ENCODE measurements at places on chromosomes 5 and 9.

- no peak for DNase-seq
Measured at GRCh38 chr5:137570070-137570469, 70.9 kb upstream of the SPOCK1 start.

GRCh38 chr5:25688156-25688555, 1043.4 kb upstream of the CDH10 start:
- no peak for DNase-seq

GRCh38 chr9:125372441-125373226, 111.0 kb downstream of the GAPVD1 start:
- DNase-seq = no peak

GRCh38 chr5:131475541-131475941, 159.5 kb downstream of the RAPGEF6 start:
- DNase-seq = no peak

- no peak for DNase-seq
Measured at GRCh38 chr5:151770383-151771258, 1.1 kb upstream of the G3BP1 start.

DNA sequence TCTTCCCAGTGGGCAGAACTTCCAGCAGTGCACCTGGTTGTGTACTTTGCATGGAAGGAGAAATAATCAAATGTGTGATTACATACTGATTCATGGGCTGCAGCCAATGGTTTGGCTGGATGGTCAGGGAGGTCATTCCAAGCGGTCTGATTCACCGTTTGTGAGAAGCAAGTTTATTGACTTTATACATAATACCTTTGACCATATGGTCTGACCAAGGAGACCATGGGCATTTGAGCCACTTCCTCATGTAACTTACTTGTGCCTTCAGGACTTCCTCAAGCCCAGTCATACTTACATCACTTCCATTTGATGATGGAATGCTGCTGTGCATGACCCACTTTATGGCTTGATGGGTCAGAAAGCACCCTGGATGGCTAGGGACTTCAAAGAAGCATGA, 41.1 kb downstream of the DAP start:
- DNase-seq = no peak

DNA sequence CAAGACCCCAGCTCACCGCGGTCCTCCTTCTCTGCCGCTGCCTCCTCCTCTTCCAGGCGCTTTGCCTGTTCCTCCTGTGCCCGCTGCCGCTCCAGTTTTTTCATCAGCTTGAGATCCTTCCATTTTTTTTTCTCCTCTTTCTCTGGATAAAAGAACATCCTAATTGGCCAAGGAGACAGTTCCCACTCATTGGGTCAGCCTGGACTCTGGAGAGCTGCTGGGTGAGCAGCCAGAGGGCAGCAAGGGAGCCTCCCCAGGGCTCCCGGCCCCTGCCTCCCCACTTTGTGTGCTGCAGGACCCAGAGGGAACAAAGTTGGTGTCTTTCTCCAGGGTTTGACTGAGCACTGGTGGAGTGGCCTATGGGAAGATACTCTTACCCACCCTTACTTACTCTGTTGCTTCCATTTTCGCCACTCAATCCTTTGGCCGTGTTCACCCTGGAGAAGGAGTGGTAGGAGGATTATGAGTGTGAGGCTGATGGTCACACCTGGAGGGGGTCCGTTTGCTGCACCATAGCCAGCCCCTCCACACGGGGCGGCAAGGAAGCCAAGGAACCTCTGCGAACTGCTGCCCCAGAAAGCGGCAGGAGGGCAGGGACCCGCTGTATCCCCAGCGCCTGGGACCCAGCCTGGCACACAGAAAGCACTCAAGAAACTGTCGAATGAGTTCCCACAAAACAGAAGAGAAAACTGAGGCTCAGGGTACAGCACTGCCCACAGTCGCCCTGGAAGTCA, 708 bp downstream of the SPOUT1 start:
- no peak for DNase-seq

- no peak for DNase-seq
Measured at GRCh38 chr5:89441965-89442364, 559.0 kb upstream of the MEF2C start.

GRCh38 chr5:172370648-172371545, 83.4 kb downstream of the SH3PXD2B start:
- DNase-seq = no peak

Data from GF-D8 (cell line).